ENCODE measurements at places on chromosomes 1 and 21.

- peak; percentile 39 for DNase-seq
Measured at GRCh38 chr21:26843933-26844257, 1.3 kb downstream of the ADAMTS1 start.

DNA sequence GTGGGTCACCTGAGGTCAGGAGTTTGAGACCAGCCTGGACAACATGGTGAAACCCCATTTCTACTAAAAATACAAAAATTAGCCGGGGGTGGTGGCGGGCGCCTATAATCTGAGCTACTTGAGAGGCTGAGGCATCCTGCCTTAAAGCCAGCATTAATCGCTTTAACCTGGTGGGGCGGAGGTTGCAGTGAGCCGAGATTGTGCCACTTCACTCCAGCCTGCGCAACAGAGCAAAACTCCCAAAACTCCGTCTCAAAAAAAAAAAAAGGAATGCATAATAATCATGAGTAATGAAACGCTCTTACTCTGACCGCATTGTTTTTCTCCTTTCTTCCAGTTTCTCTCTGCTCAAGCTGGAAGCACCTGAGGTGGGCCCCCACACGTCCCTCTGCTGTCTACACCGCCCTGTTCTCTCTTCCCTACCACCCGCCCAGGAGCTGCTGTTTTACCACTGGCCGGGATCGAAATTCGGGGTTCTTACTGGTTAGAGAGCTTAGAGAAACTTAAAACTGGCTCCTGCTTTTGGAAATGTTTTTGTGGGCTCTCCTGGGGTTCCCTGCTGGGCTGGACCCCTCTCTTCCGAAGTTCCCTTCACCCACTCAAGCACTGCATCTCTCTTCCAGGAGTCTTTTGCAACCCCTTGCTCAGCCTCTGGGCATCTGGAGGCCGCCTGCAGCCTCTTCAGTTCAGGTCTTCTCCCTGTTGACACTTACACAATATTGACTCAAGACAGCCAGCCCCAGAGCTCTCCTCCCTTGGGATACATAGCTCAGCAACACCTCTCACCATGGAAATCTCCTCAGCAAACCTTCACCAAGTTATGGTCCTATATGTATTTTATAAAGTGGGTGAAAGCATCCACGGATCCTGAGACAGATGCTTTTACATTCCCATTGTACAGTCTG, 62.5 kb downstream of the FAM163A start:
- DNase-seq: no peak

DNA sequence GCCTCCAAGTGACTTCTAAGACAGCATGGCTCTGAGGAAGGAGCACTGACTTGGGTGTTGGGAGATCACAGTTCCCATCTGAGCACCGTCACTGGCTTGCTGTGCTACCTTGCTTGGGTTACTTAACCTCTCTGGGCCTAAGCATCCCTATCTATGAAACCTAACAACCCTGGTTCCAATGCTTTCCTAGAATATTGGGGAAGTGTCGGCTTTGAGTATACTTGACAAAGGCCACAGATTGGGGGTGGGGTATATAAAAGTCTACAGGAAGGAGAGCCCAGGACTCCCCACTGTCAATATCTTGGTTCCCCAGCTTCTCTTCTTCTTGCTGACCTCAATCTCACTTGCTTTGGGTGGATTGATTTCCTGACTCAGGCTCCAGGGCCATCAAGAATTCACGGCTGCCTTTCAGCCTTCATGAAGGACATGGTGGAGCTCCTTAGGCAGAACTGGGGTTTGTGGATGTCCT, 6.3 kb downstream of the TNFRSF1B start:
- DNase-seq: no peak

DNA sequence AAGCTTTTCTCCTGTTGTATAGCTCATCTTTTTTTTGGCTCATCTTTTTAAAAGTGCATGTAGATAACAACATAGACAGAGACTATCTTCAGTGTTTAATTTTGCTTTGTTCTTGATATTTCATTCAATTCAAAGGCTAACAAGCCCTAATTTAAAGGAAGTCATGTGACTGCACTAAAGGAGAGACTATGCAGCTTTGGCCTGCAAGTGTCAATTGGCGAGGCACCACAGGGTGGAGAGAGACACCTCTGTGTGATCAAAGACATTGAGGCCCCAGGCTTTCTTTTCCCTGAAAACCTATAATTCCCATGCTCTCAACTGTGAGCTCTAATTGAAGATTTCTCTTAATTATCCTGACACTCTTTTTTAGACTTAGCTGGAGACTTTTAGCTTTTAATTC, 53.6 kb downstream of the CHODL start:
- DNase-seq: no peak

DNA sequence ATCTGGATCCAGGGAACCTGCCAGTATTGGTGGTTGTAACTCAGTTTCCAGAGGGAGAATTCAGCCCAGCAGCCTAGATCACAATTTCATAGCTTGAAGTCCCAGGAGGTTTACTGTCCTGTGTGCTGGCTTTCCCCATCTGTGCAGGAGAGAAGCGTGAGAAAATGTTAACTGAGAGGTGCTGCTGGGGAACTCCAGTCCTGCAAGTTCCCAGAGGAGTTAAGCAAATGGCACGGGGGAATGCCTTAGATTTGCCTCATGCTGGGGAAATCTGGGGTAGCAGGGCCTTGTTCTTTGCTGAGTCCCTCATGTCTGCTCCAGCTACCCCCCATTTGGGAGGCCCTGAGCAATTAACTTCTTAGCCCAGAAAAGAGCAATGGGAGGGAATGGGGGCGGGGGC, 25.1 kb upstream of the SLAMF6 start:
- DNase-seq: no peak

DNA sequence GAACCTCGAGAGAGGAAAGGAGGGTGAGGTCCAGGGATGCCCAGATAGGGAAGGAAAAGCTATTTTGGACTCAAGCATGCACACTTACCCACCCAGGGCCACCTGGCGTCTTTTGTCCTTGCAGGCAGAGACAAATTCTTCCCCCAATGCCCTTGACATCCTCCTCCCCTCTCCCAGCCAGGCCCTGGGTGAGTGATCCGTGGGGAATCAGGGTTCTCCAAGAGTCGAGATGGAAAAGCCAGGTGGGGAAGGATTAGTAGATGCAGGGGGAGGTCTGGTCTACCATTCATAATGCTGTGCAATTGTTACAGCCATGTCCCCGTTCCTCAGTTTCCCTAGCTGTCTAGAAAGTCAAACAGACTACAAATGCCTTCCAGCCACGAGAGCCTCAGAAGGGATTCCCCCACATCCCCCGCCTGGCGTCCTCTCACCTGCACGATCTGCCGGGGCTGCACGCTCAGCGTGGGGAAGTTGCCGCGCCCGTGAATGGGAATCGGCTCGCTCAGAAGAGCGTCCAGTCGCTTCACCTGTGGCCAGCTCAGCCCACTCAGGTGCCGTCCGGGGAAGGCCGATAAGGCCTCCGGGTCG, 580 bp downstream of the TENT5B start:
- DNase-seq: no peak

DNA sequence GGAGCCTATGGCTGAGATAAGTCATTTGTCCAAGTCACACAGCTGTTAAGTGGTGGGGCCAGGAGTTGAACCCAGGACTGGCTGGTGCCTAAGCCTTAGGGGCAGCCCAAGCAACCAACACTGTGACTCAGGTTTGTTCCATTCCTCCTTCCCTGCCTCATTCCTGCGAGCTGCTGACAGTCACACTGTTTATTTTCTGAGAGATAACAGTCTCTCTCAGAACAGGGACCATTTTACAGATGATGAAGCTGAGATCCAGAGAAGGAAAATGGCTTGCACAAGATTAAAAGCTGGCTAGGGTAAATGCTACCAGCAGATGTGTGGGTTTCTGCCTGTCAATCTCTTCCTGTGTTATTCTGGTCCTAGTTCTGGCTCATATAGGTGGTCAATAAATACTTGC, 24.3 kb upstream of the TCEA3 start:
- DNase-seq: no peak

DNA sequence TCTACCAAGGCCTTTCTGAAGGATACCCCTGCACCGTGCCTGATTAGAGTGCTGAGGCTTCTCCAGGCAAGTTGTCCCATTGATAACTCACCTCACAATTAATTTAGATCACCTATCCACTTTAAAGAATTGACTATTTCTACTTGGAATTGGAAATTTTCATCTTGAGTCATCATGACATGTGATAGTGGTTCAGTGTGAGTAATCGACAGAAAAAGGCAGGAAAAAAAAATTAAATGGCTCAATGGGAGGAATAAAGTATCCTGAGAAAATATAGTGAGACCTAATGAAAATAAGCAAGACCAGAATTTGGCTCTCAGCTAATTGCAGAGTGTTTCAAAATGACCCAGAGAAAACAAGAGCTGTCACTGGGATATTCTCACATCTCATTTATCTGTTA, 222.4 kb upstream of the C8B start:
- no peak for DNase-seq

- no peak for DNase-seq
Measured at GRCh38 chr1:36514501-36514900, 31.8 kb upstream of the CSF3R start.

DNA sequence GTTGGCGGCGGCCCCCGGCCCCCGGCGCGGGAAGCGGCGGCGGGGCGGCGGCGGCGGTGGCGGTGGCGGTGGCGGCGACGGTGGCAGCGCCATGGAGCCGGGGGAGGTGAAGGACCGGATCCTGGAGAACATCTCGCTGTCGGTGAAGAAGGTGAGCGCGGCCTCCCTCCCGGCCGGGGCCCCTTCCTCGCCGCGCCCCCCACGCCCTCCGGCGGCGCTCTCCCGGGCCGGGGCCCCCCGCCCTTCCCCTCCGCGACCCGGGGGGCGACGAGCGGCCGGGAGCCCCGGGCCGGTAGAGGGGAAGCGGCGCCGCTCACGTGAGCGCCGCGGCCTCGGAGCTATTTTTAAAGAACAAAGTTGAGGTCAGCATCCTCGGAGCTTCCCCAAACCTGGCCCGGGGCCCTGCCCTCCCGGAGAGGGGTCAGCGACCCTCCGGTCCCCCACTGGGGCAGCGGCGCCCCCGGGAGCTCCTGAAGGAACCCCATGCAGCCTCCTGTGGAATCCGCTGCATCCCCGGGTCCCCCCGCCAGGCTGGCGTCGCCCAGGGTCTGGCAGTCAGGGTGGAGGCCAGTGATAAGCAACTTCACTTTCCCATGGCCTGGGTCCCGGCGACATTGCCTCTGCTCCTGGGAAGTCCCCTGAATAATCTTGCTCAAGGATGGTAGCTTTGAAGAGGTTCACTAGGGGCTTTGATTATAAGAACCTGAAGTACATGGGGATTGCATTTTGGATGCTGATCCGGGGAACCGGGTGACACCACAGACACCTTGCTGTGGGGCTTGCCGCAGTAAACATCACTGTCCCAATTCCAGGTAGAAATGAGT, 560 bp downstream of the PLEKHM2 start:
- peak; percentile 54 for DNase-seq

DNA sequence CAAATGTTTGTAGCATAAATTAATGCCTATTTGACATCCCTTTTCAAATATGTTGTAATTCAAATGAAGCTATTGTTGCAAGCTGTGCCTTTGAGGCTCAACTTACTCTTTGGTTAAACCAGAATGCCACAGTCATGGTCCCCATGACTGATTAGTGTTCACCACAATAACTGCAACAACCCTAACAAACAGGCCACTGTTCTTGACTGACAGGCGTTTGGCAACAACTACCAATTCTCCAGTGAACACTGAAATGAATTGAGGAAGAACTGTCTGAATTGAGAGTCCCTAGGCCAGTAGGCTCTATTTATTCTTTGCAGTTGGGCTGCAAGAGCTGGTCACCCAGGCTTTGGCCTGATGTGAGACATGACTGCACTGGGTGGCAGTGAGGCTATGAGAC, 6.6 kb upstream of the TMEM167B start:
- DNase-seq: no peak

DNA sequence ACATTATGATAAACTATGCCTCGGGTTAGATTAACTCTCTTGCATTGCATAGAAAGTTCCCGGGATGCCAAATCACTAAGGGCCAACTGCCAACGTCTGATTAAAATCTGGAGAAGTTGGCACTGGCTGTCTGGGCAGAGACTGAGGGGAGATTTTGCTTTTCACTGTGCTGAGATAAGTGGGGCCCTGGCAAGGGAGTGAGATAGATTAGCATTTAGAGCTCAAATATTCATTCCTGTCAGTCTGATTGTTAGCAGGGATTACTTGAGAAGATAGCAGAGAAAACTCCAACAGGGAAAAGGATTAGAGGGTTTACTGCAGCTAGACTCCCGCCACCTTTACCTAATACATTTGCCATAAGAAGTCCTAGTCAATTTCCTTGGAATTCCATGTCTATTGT, 714.1 kb upstream of the CHRM3 start:
- no peak for DNase-seq

- DNase-seq: no peak
Measured at GRCh38 chr1:17027403-17027802, 15.7 kb upstream of the ATP13A2 start.

DNA sequence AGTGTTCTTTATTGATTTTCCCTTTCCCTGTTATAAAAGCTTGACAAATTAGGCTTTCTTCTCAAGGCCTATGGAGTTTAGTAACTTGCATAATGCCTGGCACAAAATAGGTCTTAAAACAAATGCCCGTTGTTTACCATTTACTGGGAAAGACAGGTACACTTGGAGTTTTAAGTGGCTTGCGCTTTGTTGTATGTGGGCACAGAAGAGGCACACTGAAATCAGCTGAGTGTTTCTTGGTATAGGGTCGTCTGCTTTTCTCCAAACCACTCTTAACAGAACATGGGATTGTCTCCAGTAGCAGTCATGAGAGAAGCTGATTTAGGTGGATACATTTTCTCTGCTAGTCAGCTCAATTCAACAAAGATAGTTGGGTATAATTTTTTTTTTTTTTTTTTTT, 132.5 kb downstream of the SYT14 start:
- no peak for DNase-seq

DNA sequence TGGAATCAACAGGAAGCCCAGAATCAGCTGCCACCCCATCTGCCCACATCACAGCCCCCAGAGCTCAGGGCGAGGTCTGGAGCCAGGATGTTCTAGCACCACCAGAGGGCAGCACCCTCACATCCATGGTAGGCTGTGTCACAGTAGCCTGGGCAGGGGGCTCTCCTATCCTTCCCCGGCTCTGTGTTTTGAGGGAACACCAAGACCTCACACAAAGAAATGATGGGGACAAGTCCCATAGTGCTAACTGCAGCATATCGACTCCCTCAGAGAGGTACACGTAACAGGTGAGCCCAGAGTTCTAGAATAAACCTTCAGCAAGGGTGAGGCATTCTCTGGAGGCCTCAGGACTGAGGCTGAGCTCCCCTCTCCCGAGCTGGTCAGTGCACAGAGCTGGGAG, 2.3 kb upstream of the KCNC4 start:
- peak; percentile 76 for DNase-seq

- DNase-seq: no peak
Measured at GRCh38 chr1:80457409-80457808, 1343.3 kb upstream of the ADGRL2 start.

Measured in urothelium cell line (cell line).